ENCODE measurements at places on chromosomes 4 and X. TPM values are rescaled to one million over a fixed set of nuclear protein-coding genes. Genes with fewer than 3 reads are reported as not detected.

Gene LRIT3
- total RNA-seq, result under 0.01 TPM

Gene DRD5
- total RNA-seq, result not detected

Gene PNPLA4
- 9.9 TPM for total RNA-seq

- DNase-seq, result peak; percentile 55
Measured at GRCh38 chrX:103540145-103540544, 20.9 kb upstream of the RAB40A start.

GRCh38 chr4:127985989-127986388, 20.8 kb downstream of the ABHD18 start:
- DNase-seq, result no peak

DNA sequence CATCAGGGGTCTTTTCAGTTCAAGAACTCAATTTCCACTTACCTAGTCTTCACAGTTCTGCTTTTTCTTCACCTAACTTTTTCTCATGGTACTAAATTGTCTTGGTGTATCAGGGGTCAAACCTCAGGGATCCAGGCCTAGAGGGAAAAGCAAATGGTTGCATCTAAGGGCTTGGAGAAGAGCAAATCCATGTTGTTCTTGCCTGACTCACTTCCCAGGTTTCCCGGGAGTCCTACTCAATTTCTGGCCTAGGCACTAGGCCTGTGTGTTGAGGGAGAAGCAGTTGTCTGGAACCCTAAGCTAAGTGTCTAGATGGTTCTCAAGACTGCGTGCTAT, 191.9 kb upstream of the STK26 start:
- no peak for DNase-seq

- peak; percentile 38 for DNase-seq
Measured at GRCh38 chrX:130393451-130394074, 8.1 kb upstream of the GPR119 start.

Data from fibroblast of villous mesenchyme (primary cell).